ENCODE measurements at places on chromosomes 3 and 15. TPM values are rescaled to one million over a fixed set of nuclear protein-coding genes. Genes with fewer than 3 reads are reported as not detected.

EIF4E3 gene
- 7.5 TPM for total RNA-seq

RCCD1 gene
- 10.1 TPM for total RNA-seq

ZPLD1 gene
- total RNA-seq, result 74.8 TPM

POC1A gene
- 5.0 TPM for total RNA-seq

GTPBP8 gene
- total RNA-seq, result 56.4 TPM

PP2D1 gene
- total RNA-seq, result not detected

SLC9C1 gene
- 1.7 TPM for total RNA-seq

SPSB4 gene
- not detected for total RNA-seq

ZBBX gene
- total RNA-seq, result not detected

CCNB2 gene
- total RNA-seq, result 2.0 TPM

ARPIN gene
- 7.5 TPM for total RNA-seq

IREB2 gene
- total RNA-seq, result 70.2 TPM

SYNM gene
- total RNA-seq, result 1.7 TPM

SNTN gene
- total RNA-seq, result not detected

AGTR1 gene
- total RNA-seq, result not detected

TMC3 gene
- total RNA-seq, result not detected

PPP1R14D gene
- not detected for total RNA-seq

CDHR4 gene
- not detected for total RNA-seq

PLXND1 gene
- 3.1 TPM for total RNA-seq

PAK6 gene
- total RNA-seq, result 6.1 TPM

U2SURP gene
- 59.9 TPM for total RNA-seq
